ENCODE measurements at places on chromosomes 2 and 18.
A peak's percentile ranks its signal among the peaks of the same experiment; 100 is the strongest.

DNA sequence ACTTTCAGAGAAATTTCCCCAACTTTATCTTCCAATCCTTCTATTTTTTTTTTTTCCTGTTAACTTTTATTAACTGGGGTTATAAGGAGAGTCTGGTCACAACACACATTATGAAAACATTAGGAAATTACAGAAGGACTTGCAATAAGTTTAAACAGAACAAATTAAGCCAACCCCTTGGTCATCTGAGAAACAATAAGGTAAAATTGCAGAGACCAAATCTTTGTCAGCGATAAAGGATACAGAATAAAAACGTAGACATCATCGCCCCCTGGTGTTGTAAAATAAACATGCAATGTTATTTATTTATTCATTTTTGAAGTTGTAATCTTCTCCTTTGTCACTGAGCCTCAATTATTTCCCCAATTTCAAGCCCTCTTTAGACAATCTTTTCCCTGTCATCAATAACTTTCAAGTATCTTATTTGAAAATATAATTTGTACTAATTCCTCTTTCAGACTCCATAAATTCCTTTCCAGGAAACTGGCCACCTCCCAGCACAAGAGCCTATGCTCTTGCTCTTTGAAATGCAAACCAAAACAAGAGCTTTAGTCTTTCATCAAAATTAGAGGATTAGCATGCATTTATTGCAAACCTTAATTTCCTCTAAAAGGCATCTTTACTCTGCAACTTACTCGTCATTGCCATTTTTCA, 19.5 kb downstream of the G6PC2 start:
- no peak for DNase-seq

GRCh38 chr18:3875376-3875775, 425.4 kb downstream of the TGIF1 start:
- no peak for DNase-seq

GRCh38 chr2:233047206-233047605, 12.9 kb upstream of the INPP5D start:
- DNase-seq: no peak

DNA sequence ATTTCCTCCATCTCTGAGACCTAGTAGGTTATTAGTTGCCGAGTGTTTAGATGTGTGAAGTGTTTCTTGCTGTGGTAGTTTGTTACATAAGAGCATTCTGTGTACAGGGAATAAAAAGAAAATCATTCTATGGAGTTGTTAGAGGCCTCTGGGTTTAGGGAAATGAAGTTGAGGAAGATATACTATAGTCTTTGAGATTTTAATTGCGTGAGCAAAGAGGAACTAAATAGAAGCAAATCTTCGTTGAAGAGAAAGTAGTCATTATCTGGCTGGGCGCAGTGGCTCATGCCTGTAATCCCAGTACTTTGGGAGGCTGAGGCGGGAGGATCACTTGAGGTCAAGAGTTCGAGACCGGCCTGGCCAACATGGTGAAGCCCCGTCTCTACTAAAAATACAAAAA, 19.0 kb downstream of the USP39 start:
- no peak for DNase-seq

DNA sequence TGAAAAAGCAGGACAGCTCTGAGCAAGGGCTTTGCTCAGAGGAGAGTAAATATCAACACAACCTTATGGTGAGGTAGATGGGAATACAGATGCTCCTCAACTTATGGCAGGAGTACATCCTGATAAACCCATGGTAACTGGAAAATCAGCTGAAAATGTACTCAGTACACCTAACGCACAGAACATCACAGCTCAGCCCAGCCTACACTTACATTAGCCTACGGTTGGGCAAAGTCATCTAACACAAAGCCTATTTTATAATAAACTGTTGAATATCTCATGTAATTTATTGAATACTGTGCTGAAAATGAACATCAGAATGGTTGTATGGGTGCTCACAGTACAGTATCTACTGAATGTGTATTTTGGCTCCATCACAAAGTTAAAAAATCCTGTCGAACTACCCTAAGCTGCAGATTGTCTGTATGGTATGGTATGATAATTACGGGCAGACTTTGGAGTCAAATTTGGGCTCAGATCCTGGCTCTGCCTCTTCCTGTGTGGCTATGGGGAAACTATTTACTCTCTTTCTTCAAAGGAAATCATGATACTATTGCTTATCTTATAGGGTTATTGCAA, 120.3 kb upstream of the LYPD1 start:
- DNase-seq: no peak

GRCh38 chr2:112682101-112682500, 36.4 kb downstream of the SLC20A1 start:
- no peak for DNase-seq

DNA sequence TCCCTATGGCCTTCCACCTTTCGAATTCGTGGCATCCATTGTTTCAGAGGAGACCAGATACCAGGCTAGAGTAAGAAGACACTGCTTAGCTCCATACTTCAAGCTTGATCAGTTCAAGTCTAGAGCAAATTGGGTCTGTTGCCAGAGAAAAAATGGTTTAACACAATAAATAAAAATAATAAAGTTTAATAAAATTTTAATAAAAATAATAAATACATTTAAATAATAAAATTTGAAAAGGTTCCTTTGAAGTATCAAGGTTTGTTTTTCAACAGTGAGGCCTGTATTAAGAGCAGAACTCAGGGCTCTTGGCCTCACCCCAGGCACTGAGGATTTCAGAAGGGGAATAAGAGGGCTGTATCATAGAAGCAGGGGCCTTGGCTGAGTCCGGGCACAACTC, 105.6 kb upstream of the REV1 start:
- DNase-seq: no peak

- DNase-seq: no peak
Measured at GRCh38 chr2:217610401-217610814, 392.4 kb downstream of the TNS1 start.

- no peak for DNase-seq
Measured at GRCh38 chr2:242013771-242014170, 144.2 kb downstream of the RTP5 start.

GRCh38 chr2:132407784-132408183, 8.8 kb upstream of the GPR39 start:
- DNase-seq: no peak

DNA sequence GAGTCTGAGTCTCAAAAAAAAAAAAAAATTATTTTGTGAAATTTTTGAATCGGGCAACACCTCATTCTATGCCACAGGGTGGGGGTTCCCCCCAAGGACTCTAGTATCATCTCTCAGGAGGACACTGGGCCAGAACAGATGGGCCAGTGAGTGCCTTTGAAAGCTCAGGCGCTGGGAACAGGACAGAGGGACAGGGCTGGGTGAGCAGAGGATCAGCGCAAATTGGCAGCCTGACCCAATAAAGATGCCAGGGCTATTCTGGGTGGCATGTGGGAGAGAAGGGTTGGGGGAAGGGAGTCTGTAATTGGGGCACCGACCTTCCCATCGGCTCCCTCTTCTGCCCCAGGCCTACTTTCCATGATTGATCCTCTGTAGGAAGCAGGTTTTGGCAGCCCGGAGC, 44.0 kb downstream of the KIF3C start:
- no peak for DNase-seq

GRCh38 chr2:70851704-70852103, 16.1 kb upstream of the CD207 start:
- DNase-seq: no peak

DNA sequence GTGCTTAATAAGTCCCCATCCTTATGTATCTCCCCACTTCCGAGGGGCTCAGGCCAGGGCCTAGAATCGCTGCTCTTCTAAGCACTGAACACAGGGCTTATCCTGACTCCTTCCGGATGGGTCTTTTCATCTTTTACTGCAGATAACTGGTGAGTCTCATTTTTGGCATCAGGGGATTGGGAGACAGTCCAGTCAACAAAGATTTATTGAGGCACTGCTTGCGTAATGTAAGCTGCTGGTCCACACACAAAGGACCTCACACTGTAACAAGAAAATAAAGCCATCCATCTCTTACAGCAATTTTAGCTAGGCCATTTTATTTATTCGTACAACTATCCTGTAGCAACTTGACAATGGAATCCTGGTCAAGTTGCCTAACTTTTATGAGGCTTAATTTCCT, 600.5 kb downstream of the CNTNAP5 start:
- no peak for DNase-seq

DNA sequence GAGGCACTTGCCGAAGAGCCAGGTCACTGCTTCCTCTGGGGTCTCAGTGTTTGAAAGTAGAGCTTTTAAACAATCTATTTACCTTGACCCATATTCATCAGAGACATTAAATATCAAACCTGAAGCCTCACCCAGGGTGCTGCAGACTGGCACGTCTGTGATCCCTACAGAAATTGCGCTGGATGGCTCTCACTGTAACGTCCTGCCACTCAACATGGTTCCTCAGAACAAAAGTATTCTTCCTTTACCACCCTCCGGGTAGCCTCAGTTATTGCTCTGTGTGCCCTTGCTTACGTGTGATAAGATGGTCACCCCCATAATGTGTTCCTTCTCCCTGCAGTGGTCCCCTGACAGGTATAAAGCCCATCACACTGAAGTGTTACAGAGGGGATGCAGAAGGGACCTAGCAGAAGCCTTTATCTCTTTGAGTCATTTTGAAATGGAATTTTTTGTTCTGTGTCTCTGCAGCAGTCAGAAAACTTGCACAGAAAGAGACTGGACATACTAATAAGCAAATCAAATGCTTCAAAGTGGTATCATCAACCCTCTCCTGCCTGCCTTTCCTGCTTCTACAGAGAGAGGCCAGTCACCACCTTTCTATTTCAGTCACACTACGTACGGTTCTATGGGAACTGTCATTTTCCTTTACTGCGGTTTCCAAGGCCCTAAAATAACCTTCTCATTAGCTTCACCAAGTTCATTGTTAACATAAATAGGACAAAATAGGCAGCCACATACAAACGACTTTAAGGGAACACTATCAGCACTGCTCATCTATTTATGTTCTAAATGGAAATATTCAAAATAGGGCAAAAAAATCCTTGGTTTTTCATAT, 86.8 kb downstream of the METTL8 start:
- DNase-seq: no peak

DNA sequence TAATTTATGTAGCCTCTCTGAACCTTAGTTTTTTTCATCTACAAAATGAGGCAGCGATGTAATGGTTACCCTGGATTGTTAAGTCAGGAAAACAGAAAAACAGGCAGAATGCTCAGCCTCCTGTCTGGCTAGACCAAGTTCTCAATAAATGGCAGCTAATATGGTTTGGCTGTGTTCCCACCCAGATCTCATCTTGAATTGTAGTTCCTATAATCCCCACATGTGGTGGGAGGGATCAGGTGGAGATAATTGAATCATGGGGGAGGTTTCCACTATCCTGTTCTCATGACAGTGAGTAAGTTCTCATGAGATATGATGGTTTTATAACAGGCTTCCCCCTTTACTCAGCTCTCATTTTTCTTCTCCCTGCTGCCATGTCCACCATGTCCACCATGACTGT, 220.0 kb downstream of the CMPK2 start:
- no peak for DNase-seq

GRCh38 chr2:32925283-32925815, 21.4 kb upstream of the LTBP1 start:
- DNase-seq: no peak

- no peak for DNase-seq
Measured at GRCh38 chr2:220185766-220186305, 558.4 kb downstream of the SLC4A3 start.

DNA sequence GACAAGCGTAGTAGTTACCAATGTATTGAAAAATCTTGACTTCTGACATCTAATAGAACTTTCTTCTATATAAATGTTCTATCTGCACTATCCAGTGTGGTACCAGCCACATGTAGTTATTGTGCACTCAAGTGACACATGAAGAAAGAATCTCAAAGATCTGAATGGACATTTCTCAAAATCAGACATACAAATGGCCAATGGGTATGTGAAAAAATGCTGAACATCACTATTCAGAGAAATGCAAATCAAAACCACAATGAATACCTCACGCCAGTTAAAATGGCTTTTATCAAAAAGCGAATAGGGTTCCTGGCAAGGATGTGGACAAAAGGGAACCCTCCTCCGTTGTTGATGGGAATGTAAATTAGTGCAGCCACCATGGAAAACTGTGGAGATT, 37.5 kb upstream of the SMCHD1 start:
- no peak for DNase-seq

DNA sequence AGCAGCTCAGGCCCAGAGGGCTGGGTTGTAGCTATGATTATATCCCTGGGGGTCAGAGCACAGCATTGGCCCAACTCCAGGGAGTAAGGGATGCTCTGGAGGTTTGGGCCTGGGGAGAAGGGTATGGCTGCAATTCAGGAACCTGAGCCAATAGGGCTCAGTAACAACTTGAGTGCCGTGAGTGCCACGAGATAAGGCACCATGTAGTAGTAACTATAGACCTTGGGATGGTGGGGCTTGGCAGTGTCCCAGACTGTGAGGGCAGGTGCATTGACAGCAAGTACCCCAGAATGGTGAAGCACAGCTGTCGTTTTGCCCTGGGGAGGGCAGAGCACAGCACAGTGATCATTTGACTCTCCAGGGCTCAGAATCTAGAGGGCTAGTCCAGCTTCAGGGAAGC, 45.1 kb upstream of the ZNF396 start:
- no peak for DNase-seq

GRCh38 chr18:21855432-21855831, 114.8 kb downstream of the MIB1 start:
- DNase-seq: no peak

DNA sequence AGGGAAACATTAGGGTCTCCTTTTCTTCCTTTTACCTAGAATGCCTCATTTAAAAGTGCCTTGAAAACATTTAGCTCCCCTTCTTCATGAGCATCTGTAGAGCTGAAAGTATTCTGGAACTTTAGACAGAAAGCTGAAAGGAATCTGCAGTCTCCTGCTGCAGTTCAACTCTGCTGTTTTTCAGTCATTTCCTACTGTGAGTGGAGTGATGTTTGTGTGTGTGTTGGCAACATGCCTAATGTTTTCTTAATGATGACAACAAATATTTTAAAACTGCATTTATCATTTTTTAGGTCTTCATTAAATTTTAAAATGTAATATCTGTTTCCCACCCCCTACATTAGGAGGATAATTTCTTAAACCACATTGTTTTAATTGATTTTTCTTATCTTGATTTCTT, 66.6 kb downstream of the TWSG1 start:
- no peak for DNase-seq

DNA sequence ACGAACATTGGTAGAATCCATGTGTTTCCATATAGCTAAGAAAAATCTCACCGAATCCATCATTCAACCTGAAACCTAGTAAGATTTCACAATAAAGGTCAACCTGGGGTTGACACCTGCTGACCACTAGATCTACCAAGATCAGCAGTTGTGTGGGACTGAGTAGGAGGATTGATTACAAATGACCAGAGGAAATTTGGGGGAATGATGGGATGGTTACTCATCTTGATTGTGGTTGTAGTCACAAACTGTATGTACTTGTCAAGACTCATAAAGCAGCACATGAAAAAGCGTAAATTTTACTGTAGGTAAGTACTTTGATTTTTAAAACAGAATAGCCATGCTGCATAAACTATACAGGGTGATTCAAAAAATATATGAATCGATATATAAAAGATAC, 14.7 kb downstream of the DAPL1 start:
- no peak for DNase-seq

- no peak for DNase-seq
Measured at GRCh38 chr2:208280933-208281332, 14.9 kb downstream of the PIKFYVE start.

- no peak for DNase-seq
Measured at GRCh38 chr18:23265682-23266399, 130.6 kb downstream of the CABLES1 start.

GRCh38 chr18:40812981-40813515, 1142.0 kb upstream of the PIK3C3 start:
- DNase-seq: no peak

- peak; percentile 7 for DNase-seq
Measured at GRCh38 chr2:20065885-20066602, 14.6 kb upstream of the LAPTM4A start.
